ENCODE measurements at places on chromosomes 7 and 10.

DNA sequence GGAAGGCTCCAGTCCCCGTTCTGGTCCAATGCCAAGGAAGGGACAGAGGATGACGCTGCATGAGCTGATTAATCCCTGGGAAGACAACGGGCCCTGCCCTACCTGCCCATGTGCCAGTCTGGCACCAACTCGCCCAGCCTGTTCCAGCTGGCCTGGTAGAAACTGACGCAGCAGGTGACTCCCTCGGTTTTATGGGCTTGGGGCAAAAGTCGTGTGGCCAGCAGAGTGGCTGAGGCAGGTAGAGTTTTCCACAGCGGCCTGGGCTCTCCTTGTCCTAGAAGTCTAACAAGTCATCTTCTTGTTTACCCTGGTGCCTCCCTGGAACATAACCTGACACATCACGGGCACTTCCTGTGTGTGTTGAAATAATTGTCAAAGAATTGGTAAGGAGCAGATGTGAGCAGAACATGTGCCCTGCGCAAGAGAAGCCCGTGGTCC lies 20.4 kb upstream of the LMTK2 start:
- no peak for DNase-seq

DNA sequence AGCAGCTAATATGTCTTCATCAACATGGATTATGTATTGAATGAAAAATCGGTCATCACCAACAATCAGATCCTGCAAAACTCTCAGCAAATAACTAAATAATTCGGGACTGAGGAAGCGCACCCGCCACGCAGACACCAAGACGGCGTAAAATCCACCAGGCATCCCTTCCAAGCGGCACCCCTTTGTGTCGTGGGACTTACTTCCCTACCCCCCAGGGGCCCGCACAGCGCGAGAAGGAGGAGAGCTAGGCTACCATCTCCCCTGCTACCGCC lies 721 bp downstream of the ARL3 start:
- DNase-seq: no peak

- no peak for DNase-seq
These were observed 49.7 kb downstream of the CPEB3 start for GRCh38 chr10:92241158-92241500.

GRCh38 chr10:131983780-131984179 lies 2.1 kb upstream of the BNIP3 start:
- no peak for DNase-seq

DNA sequence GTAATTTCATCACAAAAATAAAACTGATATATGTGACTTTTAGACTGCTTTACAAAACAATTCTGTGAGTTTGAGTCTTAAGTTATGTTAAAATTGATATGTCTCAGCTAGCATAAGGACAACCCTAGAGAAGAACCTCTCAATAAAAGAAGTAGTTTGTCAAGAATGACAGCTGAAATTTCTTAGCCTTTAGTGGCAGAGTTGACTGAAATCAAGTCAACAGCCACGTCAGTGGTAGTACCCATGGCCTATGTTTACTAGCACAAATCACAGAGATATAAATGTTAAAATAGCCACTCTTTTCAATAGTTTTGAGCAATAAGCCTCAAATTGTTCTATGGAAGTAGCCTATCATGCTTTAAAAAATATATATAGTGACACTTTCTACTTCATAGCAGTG lies 138.9 kb upstream of the FERD3L start:
- no peak for DNase-seq

- no peak for DNase-seq
These were observed 11.8 kb downstream of the OSBPL3 start for GRCh38 chr7:24968165-24968564.

Measured in right kidney (tissue), 9 donors.